NCI-H748 treated with DMSO at 0.1 percent for 48 hours (cell line): ENCODE measurements at places on chromosomes 4 and X.

- DNase-seq = no peak
Measured at GRCh38 chr4:25904748-25905082, 9.3 kb upstream of the SMIM20 start.

GRCh38 chrX:70552130-70552704 lies 107.6 kb downstream of the DLG3 start:
- no peak for DNase-seq

GRCh38 chr4:150609131-150609530 lies 27.2 kb downstream of the MAB21L2 start:
- DNase-seq = no peak

DNA sequence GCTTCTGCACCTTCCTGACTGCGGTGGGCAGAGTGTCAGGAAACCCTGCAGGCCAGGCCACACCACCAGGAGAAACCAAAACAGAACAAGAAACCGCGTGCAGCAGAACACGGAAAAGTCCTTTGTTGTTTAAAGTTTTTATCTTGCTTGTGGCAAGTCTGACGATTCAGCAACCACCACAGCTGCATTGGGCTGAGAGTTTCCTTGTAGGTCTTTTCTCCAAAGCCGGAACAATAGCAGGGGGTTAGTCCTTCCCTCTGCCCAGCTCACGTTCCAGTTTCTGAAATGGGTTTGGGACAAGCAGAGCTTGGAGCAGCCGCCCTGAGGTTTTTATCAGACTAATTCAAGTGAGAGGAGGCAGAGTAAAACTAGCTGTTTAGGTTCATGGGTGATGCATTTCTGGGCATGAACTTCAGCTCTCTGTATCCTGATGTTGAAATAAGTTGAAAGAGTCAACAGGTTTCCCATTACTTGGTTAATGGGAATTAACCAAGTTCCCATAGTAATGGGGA lies 216.9 kb downstream of the PTTG2 start:
- no peak for DNase-seq

- DNase-seq = no peak
Measured at GRCh38 chrX:8091510-8091909, 79.6 kb downstream of the VCX2 start.
